ENCODE measurements at places on chromosomes 11 and 22.

- no peak for DNase-seq
These were observed 94.0 kb upstream of the MTNR1B start for GRCh38 chr11:92875473-92875872.

- DNase-seq = no peak
These were observed 438.5 kb upstream of the FAT3 start for GRCh38 chr11:91786097-91786496.

DNA sequence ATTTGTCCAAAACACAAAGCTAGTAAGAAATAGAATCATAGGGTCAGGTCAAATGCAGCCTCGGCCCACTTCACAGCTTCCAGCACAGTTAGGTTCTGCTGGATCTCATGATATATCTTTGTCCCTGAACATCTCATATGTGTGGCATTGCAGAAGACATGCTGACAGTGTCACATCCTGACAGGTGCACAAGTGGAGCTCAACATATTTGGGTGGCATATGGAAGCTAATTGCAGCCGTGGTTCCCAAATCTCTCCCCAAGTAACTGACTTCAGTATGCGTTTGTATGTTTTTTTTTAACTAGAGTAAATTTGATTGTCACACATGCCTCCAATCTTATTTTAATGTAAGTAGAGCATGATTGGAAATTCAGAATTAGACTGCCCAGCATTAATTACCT, 33.4 kb downstream of the NAV2 start:
- no peak for DNase-seq

DNA sequence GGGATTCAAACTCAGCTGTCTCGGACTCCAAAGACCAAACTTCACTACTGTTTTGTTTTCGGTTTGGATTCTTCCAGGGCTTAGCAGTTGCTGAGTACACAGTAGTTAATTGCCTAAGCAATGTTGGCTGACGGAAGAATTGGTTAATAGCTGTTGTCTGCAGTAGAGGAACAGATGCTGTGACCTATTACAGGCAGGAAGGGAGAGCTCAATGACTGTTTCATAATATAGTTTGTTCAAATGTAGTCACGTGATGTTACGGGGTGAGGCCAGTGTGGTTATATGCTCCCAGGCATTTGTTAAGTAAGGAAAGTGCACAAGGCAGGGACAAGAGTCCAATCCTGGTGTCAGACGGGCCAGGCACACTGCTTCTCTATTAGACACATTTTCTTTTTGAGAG, 222.6 kb upstream of the CCDC90B start:
- no peak for DNase-seq

DNA sequence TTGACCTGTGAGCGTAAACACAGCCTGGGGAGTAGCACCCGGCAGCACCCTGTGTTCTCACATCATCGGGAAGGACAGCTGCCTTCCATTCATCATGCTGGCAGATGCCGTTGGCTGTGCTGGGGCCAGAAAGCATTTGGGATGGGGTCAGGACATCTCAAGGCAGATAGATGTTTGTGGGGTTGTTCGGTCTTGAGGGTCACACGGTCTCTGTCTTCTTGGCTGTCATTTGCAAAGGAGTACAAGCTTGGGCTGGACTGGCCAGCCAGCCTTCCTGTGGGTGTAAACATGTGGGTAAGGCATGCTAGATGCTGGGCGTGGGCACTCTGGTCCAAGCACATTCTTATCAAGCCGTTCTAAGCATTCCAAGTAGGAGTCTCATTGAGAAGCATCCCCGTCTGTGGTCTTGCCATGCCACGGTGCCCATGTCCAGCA, 81.4 kb downstream of the TBC1D22A start:
- DNase-seq = no peak

- DNase-seq = no peak
These were observed 3.1 kb upstream of the ZBTB16 start for GRCh38 chr11:114056409-114056808.

GRCh38 chr22:20211997-20212753, 55.9 kb downstream of the RTN4R start:
- DNase-seq = no peak

GRCh38 chr22:27213294-27213693, 555.9 kb downstream of the MIAT start:
- DNase-seq = no peak

DNA sequence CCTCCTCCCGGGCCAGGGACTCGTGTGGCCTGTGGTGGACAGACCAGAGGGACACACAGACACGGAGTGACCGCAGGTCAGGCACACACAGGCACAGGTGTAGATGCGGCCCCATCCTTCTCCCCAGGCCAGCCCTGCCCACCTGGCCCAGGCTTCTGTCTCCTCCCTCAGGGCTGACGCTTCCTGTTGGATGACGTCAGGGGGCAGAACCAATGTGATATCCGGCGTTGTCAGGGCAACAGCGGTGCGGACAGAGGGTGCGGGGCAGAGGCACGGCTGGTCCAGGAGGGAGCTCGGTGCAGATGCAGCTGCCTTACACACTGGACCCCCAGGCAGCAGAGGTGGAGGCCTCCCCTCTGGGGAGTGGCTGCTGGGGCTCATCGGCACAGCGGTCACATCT, 2.9 kb upstream of the TUBGCP6 start:
- no peak for DNase-seq

- no peak for DNase-seq
These were observed 246.0 kb upstream of the TENM4 start for GRCh38 chr11:79686703-79687419.

- no peak for DNase-seq
These were observed 87.9 kb downstream of the INSC start for GRCh38 chr11:15202626-15203025.

- DNase-seq = no peak
These were observed 86.4 kb downstream of the GGTLC2 start for GRCh38 chr22:22730655-22731373.

DNA sequence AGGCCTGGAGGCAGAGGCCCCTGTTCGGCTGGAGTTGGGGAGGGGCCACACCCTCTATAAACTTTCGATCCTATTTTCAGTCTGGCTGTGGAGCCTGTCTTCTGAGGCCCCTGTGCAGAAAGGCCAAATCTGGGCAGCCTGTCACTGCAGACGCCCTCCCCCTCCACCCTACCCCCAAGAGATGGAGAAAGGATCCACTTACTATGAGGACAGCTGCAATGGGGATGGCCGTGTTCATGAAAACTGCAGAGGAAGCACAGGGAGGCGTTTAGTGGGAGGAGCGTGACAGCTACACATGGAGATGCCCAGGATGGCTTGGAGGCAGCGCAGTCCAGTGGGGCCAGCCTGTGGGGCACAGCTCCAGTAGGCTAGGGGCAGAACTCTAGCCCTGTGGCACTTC, 43.5 kb upstream of the KCNJ11 start:
- DNase-seq = no peak

DNA sequence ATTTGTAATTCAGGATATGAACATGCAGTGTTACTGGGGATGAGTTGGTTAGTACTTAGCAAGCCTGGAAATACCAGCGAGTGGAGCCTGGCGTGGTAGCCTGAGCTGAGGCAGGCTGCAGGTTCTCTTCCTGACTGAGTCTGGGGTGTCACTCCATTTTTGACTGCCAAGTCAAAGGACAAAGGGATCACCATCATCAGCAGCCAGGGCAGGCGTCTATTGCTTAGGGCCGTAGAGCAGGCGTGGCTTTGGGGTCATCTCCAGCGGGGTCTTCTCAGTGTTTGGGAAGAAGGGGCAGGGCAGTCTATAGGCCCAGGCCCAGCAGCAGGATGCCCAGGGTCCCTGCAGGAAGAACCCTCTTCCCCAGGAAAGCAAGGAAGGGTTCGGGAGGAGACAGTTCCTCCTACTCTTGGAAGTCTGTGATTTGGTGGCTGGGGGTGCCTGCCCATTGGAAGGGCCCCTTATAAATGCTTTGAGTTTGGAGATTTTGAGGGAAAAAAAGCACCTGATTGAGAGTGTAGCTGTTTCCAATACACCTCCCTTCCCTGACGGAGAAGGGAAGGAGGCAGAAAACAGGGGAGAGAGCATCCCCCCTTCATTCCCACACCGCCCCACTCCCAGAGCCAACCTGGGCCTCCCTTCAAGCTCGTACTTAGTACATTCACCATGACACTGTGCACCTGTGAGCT, 51.5 kb upstream of the SPATA19 start:
- DNase-seq = no peak

DNA sequence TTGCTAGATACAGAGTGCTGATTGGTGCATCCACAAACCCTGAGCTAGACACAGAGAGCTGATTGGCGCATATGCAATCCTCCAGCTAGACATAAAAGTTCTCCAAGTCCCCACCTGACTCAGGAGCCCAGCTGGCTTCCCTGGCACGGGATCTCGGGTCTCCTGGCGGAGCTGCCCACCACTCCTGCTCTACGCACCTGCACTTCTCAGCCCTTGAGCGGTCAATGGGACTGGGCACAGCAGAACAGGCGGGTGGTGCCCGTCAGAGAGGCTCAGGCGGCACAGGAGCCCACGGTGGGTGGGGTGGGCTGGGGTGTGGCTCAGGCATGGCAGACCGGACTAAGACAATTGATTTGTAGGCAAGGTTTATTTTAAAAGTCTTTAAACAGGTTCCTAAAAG, 1365.5 kb downstream of the FAM181B start:
- no peak for DNase-seq

GRCh38 chr11:1921574-1922141, 2.2 kb downstream of the TNNT3 start:
- peak; percentile 62 for DNase-seq

- no peak for DNase-seq
These were observed 26.2 kb upstream of the PDE3B start for GRCh38 chr11:14617241-14618027.

DNA sequence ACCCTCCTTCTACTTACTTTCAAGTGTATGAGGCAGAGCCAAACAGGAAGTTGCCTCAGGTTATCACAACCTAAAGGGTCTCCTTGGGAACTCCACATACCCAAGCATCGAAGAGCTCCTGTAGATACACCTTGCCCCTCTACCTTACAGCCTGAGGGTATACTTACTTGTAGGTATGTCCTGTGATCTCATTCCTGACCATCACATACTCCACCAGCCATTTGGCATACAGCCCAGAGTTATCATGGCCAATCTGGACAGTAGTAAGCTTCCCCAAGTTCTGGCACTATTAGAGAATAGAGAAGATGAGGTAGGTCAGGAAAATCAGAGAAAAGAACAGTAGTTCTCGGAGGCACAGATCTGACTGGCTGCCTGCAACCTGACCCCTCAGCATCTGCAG, 53.4 kb upstream of the SCUBE2 start:
- no peak for DNase-seq

- DNase-seq = no peak
These were observed 251.3 kb downstream of the SBF2 start for GRCh38 chr11:10042699-10043098.

GRCh38 chr11:79925570-79925969, 484.7 kb upstream of the TENM4 start:
- no peak for DNase-seq

- no peak for DNase-seq
These were observed 31.8 kb upstream of the CSNK2A3 start for GRCh38 chr11:11384829-11385228.

DNA sequence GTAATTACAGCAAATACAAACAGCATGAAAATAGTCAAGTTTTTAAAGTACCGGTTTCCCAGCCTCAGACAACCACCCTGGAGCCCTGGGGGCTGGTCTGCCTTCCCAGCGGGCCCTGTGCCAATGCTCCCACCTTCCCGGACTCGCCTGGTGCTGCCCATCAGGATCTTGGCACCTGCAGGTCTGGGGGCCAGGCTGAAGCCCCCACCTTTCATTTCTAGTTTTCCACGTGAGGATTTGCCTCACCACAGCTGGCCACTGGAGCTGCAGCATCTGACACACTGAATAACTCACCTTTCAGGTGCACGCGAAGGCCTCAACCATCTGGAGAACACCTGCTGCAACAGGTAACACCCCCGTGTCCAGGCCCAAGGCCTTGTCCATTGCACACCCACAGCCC, 108.7 kb upstream of the THY1 start:
- no peak for DNase-seq

- DNase-seq = no peak
These were observed 1.5 kb downstream of the PPFIA1 start for GRCh38 chr11:70272009-70272408.

DNA sequence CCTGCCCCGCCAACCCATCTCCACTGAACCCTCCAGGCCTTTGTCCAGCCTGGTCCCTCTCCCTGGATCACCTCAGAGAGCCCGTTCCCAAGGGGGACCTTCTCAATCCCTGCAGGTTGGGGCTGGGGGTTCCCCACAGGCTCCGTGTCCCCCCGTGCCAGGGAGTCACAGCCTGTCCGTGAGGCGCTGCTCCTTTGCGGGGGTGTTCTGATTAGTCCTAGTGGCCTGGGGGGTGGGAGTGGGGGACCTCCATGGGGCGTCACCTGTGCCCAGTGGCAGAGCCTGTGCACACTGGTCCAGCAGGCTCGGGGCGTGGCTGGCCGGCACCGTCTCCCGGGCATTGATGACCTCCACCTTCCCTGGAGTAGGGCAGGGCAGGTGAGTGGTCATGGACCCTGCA, 11.6 kb downstream of the GGT5 start:
- no peak for DNase-seq

GRCh38 chr11:71129624-71130023, 122.8 kb downstream of the SHANK2 start:
- no peak for DNase-seq

GRCh38 chr11:126487711-126488110, 132.2 kb downstream of the ST3GAL4 start:
- DNase-seq = no peak

- no peak for DNase-seq
These were observed 112.9 kb downstream of the KIF18A start for GRCh38 chr11:27995083-27995482.

DNA sequence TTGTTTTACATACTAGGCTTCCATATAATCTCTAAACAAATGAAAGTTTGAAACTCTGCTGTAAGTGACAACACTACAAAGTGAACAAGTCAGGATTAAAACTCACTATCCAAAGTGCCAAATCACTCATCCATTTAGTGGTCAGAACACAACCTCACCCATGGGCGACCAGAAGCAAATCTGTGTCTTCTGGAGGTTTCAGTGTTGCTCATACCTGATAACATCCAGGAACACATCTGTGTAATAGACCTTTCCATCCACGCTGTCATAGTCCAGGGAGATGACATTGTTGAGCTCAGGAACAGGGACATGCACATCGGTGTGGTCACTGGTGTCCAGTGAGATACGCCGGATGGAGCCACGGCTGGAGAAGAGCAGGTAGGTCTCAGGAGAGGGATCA, 28.5 kb upstream of the CKAP5 start:
- DNase-seq = no peak

GRCh38 chr11:44654057-44654456, 72.7 kb upstream of the TSPAN18 start:
- DNase-seq = no peak

- no peak for DNase-seq
These were observed 14.0 kb downstream of the CFAP300 start for GRCh38 chr11:102061276-102061675.

- no peak for DNase-seq
These were observed 71.5 kb downstream of the SIK3 start for GRCh38 chr11:117026593-117027330.

DNA sequence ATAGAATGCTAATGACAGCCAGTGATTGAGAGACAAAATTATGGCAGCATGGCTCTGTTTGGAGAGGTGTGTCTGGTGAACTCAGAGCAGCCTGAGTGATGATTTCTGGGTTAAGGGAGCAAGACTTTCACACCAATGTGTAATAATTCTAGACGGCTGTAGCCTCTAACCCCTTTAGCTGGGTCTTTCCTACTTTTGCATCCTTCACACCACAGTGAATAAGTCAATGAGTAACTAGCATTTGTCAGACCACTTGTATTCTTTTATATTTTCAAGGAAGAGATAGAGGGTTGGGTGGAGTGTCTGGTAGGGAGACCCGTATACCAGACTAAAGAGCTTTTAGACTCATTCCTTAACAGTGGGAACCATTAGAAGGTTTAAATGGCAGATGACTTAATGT, 50.4 kb downstream of the ATXN10 start:
- no peak for DNase-seq
